ENCODE measurements at places on chromosomes 1 and 21. TPM values are rescaled to one million over a fixed set of nuclear protein-coding genes. Genes with fewer than 3 reads are reported as not detected.

The C4BPA gene
- 1.9 TPM for total RNA-seq

The RHCE gene
- total RNA-seq = not detected

The VWA5B1 gene
- 2.1 TPM for total RNA-seq

The NECTIN4 gene
- 1.6 TPM for total RNA-seq

The RNF207 gene
- total RNA-seq = 63.9 TPM

The CD48 gene
- 8.6 TPM for total RNA-seq

The AADACL4 gene
- total RNA-seq = not detected

The BRDT gene
- not detected for total RNA-seq

DNA sequence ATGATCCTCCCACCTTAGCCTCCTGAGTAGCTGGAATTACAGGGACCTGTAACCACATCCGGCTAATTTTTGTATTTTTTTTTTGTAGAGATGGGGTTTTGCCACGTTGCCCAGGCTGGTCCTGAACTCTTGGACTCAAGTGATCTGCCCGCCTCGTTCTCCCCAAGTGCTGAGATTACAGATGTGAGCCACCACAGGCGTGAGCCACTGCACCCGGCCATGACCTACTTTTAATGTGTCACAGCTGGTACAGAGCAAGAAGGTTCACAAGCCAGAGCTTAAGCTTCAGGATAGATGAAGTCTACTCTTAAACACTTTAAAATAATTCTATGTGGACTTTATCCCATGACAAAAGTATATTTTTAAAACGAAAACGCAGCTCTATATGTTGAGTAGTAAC, 23.6 kb downstream of the ACBD3 start:
- no peak for DNase-seq

DNA sequence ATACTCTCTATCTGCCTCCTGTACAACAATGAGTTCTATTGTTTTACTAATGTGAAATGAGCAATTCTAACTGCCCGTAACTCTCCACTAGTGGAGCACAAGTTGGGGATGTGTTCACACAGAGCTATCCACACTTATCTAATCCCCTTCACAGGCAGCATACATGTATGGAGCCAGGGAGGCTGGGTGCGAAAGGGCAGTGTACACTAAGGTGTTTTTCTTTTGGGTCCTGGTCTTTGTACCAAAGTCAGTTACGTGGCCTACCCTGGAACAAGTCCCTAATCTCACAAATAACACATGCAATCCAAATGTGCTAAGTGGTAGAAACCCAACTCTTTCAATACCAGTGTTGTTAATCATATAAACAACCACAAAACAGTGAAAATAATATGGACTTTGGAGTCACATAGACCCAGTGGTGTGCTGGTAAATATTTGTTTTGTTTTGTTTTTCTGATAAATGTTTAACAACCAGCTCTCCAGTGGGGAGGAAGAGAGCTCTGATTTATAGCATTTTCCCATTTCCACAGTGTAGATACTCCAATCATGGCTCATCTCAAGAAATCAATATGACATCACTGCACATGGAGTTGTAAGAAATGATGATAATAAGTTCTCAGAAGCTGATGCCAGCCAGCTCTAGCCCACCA, 319.9 kb upstream of the DUSP10 start:
- DNase-seq = no peak

- peak; percentile 21 for DNase-seq
These were observed 26.6 kb upstream of the COL18A1 start for GRCh38 chr21:45378258-45378966.

GRCh38 chr1:107251839-107252238, 111.0 kb downstream of the NTNG1 start:
- DNase-seq = no peak

DNA sequence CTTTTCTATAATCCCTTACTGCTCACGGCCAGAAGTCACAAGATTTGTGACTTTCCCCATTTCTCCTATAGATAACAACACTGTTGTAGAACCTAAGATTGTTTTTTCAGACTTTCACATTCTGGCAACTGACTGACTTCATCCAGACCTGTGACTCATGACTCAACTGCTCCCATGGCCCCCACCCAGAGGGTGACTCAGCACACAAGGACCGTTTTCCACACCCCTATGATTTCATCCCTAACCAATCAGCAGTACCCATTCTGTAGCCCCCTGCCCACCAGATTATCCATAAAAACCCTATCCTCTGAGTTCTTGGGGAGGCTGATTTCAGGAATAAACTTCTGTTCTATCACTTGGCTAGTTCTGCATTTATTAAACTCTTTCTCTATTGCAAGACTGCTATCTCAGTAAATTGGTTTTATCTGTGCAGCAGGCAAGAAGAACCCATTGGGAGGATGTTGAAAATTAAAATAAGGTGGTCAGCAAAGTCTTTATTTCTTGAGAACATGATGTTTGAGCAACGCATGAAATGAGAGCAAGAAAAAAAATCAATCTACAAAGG, 79.7 kb downstream of the NGF start:
- no peak for DNase-seq

DNA sequence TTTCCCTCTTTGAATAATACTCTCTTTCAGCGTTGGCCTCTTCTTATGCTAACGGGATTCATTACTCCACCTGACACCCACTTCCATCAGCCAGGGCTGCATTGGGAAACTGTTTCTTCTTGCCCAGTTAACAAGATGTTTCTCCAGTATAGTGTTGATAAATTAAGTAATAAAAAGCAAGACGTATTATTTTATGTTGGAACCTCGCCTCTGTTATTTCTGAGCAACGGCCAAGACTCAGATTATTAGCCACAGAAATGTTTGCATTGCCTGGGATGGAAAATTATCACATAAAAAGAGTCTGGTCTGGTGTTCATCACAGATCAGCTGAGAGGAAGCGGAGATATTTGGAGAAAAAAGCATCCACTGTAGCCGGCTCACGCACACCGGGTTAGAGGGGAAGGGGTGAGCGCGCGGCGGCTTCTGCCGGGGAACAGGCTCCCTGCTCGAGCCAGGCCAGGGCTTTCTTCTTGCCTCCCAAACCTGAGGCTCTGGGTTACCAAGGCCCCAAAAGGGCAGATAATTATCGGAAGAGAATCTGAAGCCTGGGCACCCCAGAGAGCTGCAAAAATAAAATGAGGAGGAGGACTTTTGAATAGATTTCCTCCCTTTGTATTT, 189.5 kb downstream of the PRDM16 start:
- no peak for DNase-seq

DNA sequence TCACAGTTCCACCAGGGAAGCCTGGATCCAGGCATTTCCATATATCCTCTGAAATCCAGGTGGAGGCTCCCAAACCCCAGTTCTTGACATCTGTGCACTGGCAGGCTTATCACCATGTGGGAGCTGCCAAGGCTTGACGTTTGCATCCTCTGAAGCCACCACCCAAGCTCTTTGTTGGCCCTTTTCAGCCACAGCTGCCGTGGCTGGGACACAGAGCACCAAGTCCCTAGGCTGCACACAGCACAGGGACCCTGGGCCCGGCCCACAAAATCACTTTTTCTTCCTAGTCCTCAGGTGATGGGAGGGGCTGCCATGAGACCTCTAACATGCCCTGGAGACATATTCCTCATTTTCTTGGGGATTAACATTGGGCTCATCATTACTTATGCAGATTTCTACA, 22.3 kb downstream of the RNPC3 start:
- no peak for DNase-seq

DNA sequence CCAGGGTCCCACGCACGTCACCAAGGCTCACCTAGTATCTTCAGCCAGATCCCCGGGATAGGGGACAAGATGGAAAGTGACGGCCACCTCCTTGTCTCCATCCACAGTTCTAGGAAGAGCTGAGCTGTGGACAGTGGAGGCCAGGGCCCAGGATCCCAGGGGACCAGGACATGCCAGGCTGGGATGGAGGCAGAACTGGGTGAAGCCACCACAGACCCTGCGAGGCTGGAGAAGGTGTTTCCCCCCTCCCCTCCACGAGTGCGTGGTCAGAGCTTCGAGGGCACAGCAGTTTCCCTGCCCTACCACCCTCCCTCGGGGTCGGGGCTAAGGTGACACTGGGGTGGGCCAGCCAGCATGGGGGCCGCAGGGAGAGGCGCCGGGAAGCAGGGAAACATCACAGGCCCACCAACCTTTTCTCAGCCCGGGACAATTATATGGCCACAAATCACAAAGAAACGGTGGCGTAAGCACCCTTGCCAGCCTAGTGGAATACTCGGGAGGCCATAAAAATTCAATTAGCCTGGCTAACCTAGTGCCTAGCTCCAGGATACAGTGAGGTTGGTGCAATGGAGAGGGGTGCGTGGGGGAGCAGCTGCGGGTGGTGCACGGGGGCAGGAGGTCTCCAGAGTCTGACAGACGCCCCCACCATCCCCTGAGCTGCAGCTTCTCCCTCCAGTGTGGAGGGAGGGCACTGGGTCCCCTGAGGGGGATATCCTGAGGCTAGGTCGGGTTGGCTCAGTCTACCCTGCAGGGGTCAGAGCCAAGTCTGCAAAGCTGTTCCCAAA, 13.4 kb downstream of the DRAXIN start:
- no peak for DNase-seq

DNA sequence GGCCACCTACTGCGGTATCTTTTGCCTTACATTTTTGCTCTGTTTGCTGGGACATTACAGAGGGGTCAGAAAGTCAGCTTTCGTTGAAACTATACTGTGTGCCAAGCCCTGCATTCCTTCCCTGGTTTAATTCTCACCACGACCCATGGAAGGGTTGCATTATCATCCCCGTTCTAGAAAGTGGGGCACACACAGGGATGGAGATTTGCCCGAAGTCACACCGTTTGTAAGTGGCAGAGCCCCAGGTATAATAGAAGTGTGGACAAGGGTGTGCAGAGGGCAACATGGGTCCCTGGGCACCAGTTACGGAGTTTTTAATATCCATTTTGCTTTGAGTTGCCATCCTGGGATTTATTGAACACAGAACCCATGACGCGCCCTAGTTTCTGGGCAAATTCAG, 11.8 kb downstream of the DMRTB1 start:
- no peak for DNase-seq
